ENCODE measurements at places on chromosomes 12 and 14.

DNA sequence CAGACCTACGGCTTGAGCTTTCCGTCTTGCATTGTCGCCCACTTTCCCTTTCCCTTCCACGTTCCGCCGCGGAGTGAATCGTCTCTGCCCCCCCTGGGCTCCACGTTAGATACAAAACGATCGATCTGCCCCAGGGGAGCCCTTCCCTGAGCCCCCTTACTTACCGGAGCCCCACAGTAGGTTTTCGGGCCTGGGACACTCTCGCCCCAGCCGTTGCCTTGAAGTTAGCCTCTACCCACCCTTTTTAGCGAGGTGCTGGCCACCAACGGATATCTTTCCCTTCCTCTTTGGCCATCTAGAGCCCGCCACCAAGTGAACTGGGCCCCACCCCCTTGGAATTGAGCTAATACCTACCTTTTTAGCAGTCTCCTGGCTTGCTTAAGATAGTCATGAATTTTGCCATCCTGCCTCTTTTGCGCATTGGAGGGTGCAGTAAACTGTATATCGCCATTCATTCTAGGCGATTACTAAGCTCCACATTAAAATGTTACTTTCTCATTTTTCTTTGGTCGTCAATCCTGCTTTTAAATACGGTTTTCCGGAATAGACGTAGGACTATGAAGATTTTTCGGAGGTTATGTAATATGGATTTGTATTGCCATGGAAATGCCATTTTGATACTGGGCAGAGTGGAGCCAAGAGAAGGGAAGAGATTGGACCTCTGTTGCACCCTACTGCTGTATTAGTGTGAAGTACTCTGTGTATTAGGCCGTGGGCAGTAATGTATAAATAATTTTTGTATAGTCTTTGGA lies 764 bp downstream of the RBM25 start:
- peak; percentile 38 for DNase-seq

DNA sequence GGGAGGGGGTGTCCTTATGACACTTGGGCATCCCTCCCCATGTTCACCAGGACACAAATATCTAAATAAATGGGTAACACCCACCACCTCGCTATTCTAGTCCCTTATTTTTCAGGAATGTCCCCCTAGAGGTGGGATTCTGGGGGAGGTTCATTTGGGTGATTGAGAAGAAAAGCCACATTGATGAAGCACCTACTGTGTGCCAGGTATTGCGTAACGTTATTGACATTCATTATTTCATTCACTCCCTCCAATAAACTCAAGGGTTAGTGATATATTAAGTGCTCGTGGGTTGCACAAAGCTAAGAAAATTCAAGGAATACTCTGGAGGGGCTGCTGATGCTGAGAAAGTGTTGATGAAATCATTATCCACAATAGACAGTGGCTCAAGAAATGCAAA lies 92.5 kb upstream of the NOS1 start:
- no peak for DNase-seq

DNA sequence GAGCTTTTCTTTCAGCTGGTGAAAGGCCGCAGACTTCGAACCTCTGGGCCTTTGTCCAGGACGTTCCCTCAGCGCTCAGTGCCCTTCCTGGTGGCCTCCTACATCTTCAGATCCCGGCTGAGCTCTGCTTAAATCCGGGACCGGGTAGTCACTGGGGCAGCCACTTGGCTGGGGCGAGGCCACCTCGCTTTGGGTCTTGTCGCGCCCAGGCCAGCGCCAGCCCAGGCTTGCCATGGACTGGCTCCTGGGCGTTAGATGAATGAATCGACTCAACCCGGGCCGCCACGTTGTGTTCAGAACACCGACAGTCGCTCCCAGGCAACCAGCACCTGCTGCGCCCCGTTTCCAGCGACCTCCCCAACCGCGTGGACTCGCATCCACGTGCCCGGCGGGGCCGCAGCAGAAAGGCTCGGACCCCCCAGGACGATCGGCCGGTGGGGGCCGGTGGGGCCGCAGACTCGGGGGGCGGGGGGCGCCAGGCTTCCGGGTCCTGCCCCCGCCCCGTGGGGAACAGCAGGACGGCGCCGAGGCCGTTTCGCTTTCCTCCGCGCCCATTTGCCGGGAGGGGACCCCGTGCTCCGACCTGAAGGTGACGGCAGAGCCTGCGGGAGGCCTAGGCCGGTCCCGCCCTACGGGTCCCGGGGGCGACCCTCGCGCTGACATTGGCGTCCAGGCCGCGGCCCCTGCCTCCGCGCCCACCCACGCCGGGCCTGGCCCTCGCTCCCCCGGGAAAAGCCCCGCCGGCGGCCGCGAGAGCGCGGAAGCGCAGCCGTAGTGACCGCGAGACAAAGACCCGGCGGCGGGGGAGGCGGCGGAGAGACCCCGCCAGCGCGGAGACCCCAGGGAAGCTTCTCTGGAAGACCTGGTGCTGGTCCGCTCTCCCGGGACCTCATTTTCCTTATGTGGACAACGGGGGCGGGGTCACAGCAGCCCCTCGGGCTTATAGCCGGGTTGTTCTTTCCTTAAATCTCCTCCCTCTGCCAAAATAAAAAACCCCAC lies 37.3 kb upstream of the RCOR1 start:
- no peak for DNase-seq

- DNase-seq, result no peak
These were observed 123.6 kb upstream of the SLC16A7 start for GRCh38 chr12:59472273-59472672.

- DNase-seq, result no peak
These were observed 117.7 kb downstream of the CALM1 start for GRCh38 chr14:90514566-90514965.

- no peak for DNase-seq
These were observed 94.6 kb upstream of the DAAM1 start for GRCh38 chr14:59093902-59094301.

DNA sequence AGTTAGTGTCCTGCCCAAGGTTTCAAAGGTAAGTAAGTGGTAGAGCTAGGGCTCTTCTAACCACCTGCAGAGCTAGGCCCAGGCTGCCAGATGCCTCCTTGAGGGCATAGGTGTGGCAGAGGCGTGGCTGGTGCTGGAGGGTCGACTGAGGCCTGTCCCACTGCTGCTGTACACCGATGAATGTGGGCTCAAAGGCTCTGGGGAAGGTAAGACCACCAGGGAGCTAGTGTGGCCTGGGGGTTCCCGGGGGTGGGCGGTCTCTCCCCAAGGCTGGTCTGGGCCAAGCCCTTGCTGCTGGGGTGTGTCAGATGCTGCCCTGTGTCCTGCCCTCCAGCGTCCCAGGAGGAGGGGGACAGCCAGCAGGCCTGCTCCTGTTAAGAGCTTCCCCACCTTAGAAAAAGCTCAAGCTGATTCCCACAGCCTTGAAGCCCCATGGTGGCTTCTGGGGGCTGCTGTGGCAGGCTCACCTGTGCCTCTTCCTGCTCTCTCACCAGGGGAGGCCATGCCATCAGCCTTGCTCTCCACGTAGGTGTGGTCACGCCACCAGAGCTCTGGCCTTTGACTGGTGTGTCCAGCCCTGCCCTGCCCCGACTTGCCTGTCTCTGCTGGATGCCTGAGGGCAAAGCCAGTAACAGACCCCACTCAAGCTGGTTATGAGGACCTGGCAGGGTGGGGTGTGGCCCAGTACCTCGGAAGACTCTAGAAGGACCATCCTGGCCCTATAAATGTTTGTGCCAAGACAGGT lies 36.8 kb downstream of the SH2B3 start:
- DNase-seq, result no peak

GRCh38 chr12:75447691-75448393 lies 32.7 kb upstream of the GLIPR1 start:
- DNase-seq, result no peak

DNA sequence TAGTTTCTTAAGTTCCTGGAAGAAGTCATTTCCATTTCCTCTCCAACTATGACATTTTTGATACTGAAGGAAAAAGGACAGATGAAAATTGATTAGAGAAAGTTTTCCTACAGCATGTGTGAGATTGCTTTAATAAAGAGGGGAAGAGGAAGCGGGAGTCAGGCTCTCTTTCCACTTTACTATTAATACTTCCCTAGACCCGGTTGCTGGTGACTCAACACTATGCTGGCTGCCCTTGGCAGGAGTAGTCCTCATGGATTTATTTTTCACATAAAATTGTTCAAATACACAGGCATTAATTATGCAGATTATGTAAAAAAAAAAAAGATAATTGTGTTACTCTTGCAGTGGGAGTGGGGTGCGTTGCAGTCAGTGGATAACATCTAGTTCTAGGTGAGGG lies 293.4 kb downstream of the EGLN3 start:
- no peak for DNase-seq

DNA sequence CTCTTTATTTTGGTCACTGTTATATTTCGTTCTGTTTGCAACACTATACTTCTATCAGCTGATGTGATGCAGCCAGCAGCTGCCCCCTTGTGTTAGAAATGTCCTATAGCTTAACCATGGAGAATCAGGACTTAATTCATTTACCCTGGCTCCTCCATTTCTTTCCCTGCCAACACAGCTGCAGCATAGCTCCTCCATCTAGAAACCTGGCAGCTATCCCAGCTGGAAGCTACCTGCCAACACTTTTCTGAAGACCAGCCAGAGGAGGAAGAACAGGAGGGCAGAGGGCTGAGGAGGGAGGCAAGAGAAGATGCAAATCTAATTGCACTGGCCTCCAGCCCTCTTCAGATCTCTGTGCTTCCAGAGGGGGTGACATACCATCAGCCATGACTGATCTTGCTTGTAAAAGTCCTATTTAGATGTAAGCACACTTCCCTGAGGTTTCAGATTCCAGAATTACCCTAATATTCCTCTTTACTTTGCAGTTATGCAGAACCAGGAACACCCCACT lies 156.8 kb upstream of the TMEM260 start:
- peak; percentile 57 for DNase-seq

- no peak for DNase-seq
These were observed 134.7 kb upstream of the RFLNA start for GRCh38 chr12:124160097-124160756.

- DNase-seq, result no peak
These were observed 18.3 kb downstream of the KCTD10 start for GRCh38 chr12:109458771-109459208.

GRCh38 chr12:14547571-14547970 lies 20.1 kb downstream of the PLBD1 start:
- no peak for DNase-seq

GRCh38 chr14:29548948-29549370 lies 378.7 kb downstream of the PRKD1 start:
- DNase-seq, result no peak

GRCh38 chr14:81450100-81450531 lies 50.0 kb upstream of the STON2 start:
- no peak for DNase-seq

DNA sequence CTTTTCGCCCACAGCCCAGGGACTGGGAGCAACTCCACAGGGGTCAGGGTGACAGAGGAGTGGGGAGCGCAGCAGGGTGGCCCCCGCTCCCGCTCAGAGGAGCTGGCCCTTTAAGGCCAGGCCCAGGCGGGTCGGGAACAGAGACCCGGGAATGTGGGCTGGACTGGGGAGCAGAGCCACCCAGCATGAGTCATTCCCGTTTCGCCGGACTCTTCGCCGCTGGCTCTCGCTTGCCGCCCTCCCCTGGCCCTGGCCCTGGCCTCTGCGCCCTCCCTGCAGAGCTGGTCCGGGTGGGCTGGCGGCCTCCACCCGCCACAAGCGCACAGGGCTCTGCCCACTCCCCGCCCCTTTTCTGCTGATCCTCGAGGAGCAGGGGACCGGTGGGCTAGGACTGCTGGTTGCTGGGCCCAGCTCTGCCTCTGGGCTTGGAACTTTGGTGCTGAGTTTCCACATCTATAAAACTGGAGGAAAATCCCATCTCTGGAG lies 92.8 kb downstream of the NINJ2 start:
- no peak for DNase-seq

GRCh38 chr12:113439606-113440030 lies 17.4 kb downstream of the SDSL start:
- DNase-seq, result no peak

- DNase-seq, result no peak
These were observed 360.4 kb downstream of the ATP23 start for GRCh38 chr12:58301730-58302122.

DNA sequence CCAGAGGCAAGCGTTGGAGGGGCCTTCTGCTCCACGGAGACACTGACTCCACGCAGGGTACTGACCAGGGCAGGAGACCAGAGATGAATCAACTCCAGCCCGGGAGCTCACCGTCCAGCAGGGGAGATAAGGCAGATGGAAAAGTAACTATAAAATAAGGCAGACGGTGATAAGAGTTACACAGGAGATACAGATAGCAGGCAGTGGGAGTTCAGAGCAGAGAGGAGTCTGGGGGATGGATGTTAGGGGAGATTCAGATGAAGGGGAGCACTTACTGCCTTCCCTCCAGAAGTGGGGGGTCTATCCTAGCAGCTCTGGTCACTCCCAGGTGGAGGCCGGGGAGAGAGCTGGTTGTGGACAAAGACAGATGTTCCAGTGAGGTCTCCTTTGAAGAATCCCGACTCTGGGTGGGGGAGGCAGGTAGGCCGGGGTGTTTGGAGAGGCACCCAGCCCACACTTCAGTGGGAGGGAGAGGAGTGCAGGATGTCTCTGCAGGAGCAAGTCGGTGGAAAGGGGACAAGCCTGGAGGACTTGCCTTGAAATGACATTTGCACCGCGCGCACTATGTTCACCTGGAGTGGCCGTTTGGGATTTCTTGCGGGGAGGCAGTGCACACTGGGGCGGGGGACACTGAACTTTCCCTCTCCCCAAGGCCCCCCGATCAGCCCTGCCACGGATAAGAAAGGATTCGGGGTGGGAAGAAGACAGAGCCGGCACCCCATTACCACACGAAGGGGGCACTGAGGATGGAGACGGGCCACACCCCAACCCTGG lies 1.2 kb downstream of the PITPNM2 start:
- no peak for DNase-seq

GRCh38 chr12:25388183-25388582 lies 137.5 kb upstream of the KRAS start:
- no peak for DNase-seq

GRCh38 chr14:79136071-79137044 lies 966.2 kb downstream of the NRXN3 start:
- no peak for DNase-seq

- no peak for DNase-seq
These were observed 424.0 kb downstream of the RAD51B start for GRCh38 chr14:68243450-68244010.

DNA sequence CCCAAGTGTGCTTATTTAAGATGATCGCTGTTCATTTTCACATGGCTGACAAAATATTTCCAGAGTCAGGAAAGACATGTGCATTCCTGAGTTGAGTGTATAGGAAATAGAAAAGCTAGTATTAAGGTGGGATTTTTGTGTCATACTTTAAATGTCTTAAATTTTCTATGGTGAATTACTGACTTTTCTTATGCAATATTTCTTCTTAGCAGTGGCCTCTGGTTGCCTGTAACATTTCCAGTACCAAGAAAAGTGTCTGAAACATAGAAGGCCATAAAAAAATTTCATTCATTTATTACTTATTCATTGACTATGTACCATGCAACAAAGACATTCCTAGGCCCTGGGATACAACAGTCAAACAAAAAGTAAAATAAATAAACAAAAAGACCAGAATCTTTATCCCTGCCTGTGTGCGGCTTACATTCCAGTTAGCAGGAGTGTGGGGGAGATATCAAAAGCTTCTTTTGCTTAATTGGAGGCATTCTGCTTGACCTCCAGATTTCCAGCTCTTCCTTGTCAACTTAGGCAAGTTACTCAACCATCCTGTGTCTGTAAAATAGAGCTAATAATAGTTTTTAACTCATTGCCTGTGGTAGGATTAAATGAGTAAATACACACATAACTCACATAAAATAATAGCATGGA lies 216.3 kb upstream of the FLRT2 start:
- no peak for DNase-seq
